ENCODE measurements at places on chromosomes 6 and 20.
A peak's percentile ranks its signal among the peaks of the same experiment; 100 is the strongest.

DNA sequence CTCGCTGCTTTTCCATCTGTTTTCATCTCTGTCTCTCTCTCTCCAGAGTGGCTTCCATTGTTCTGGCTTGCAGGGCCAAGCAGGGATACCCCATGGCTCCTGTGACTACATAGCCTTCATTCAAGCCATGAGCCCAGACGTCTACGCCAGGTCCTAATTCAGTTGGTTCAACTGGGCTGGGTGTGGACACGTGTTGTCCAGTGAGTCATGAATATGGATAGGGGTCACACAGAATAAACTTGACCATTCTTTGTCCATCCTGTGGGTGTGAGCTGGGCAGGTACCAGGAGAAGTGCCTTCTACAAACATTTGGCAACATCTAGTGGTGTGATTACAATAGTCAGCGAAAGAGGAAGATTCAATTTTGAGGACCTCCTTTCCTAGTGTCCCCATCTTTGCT lies 96.9 kb upstream of the ARMC2 start:
- DNase-seq, result no peak

GRCh38 chr6:132401618-132402285 lies 477 bp upstream of the MOXD1 start:
- DNase-seq, result no peak

DNA sequence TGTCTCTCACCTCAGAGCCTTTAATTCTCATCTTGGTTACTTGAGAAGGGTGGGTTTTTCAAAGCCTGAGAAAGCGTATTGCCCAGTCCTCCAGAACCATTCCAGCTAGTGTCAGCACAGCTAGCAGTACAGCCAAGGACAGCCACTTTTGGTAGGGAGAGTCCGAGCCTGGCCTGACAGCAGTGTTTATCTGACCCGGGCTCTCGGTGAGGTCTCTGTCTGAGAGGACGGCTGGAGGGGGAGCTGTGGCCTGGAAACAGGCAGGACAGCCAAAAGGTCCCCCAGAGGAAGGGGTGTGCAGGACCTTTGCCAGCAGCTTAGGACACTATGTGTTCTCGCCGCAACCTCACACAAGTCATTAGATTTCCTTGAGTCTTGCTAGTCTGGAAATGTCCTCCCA lies 38.8 kb downstream of the LYRM2 start:
- no peak for DNase-seq

GRCh38 chr6:169961772-169962561 lies 210.5 kb downstream of the ERMARD start:
- DNase-seq, result peak; percentile 44

GRCh38 chr6:87408721-87409155 lies 966 bp downstream of the CFAP206 start:
- no peak for DNase-seq

GRCh38 chr20:19784511-19785172 lies 26.6 kb downstream of the RIN2 start:
- DNase-seq, result no peak

- no peak for DNase-seq
These were observed 5.7 kb downstream of the TMEM181 start for GRCh38 chr6:158565482-158566040.

DNA sequence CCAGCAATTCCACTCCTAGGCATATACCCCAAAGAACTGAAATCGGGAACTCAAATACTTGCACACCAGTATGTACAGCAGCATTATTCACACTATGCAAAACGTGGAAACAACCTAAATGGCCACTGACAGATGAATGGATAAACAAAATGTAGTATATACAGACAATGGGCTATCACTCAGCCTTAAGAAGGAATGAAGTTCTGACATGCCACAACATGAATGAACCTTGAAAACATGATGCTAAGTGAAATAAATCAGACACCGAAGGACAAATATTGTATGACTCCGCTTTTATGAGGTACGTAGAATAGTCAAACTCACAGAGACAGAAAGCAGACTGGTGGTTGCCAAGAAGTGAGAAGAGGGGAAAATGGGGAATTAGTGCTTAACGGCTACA lies 59.1 kb upstream of the CCN6 start:
- no peak for DNase-seq

- no peak for DNase-seq
These were observed 357.2 kb downstream of the CENPW start for GRCh38 chr6:126696921-126697693.

GRCh38 chr6:56539527-56540105 lies 103.1 kb downstream of the DST start:
- DNase-seq, result no peak

- no peak for DNase-seq
These were observed 13.8 kb upstream of the SAYSD1 start for GRCh38 chr6:39128832-39129231.

GRCh38 chr6:134539865-134540323 lies 222.0 kb upstream of the SGK1 start:
- DNase-seq, result no peak

GRCh38 chr6:25756382-25757363 lies 2.1 kb downstream of the SLC17A4 start:
- no peak for DNase-seq

DNA sequence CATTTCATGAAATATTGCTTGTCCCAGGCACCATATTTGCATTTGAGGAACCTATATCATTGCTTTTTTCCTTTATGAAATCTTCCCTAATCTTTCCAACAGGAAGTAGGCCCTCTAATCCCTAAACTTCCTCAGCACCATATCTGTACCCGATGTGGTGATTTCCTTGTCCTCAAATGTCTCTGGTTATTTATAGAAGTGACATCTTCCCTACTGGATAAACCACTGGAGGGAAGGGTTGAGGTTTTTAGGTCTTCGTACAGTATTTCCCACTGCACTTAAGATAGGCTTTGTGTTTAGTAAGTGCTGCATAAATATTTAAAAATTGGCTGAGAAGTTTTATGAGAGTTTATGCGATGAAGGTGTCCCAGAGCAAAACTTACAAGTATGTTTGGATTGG lies 54.9 kb upstream of the TMEM170B start:
- DNase-seq, result no peak

DNA sequence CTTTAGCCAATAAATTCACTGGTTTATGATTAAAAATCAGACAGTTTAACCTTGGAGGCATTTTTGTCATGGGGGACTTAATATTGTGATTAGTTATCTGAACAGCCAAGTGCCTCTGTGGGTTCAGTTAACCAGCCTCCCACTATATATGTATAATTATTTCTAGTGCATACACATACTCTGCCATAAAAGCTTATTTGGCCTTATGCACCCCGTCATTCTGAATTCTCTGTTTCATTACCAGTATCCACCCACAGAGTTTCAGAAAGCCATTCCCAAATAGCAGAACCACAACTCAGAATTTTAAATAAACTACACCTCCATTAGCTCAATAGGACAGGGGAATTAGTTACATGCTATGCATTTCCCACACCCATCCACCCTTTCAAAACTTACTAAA lies 279.7 kb downstream of the ZFAND3 start:
- DNase-seq, result no peak

DNA sequence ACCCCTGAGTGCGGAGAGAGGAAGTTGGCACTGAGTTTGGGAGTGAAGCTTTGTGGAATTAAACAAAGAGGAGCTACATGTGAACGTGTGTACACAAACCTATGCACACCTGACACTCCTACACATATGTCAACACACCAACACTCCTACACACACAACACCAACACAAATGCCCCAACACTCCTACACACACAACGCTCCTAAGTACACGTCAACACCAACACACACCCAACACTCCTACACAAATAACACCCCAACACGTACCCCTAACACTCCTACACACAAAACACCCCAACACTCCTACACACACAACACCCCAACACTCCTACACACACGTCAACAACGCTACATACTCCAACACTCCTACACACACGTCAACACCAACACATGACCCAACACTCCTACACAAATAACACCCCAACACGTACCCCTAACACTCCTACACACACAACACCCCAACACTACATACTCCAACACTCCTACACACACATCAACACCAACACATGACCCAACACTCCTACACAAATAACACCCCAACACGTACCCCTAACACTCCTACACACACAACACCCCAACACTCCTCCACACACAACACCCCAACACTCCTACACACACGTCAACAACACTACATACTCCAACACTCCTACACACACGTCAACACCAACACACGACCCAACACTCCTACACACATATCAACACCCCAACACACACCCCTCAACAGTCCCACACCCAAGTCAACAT lies 40.1 kb upstream of the ZBP1 start:
- no peak for DNase-seq

- no peak for DNase-seq
These were observed 277.0 kb downstream of the CENPW start for GRCh38 chr6:126616866-126617265.

GRCh38 chr6:127446356-127446755 lies 12.8 kb downstream of the KIAA0408 start:
- no peak for DNase-seq

- DNase-seq, result no peak
These were observed 206.8 kb downstream of the SIM1 start for GRCh38 chr6:100257793-100258395.

DNA sequence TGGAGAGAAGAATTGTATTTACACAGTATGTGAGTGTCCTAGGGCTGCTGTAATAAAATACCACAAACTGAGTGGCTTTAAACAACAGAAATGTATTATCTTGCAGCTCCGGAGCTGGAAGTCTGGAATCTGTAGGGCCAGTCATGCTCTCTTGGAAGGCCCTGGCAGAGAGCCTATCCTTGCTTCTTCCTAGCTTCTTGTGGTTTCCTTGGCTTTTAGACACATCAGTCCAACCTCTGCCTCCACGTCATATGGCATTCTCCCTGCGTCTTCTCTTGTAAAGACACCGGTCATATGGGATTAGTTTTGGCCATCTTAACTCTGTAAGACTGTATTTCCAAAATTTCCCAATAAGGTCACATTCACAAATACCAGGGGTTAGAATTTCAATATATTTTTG lies 10.8 kb downstream of the FNDC1 start:
- DNase-seq, result no peak

DNA sequence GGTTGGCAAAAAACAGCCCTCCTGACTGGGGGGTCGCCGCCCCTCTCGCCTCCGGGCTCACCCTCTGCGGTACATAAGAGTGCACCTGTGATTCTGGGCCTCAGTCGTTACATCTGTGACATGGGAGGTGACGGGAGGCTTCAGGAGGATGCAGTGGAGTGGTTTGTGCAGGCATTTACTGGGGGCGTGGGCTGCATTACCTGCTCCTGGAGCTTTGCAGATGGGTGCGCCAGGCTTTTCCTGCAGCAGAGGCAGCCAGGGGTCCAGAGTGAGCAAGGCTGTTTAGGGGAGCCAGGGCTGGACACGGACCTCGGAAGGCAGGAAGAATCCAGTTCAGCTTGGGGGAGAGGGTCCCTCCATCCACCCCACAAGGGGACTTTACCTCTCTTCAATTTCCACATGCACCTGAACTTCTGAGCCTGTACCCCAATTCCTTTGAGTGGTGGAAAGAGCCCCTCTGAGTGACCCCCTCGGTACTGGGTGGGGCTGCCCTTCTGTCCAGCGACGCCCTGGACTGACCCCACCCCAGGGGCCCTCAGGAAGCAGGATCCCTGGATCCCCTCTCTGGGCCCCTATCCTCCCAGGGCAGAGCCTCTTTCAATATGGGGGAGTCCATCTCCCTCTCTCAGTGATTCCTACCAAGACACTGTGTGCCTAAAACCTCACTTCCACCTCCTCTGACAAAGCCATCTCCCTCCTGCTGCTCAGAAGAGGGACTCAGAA lies 134.0 kb downstream of the TAF4 start:
- peak; percentile 3 for DNase-seq

- DNase-seq, result no peak
These were observed 57.3 kb downstream of the CDK19 start for GRCh38 chr6:110757926-110758325.

GRCh38 chr6:144007478-144008119 lies 460 bp downstream of the PLAGL1 start:
- DNase-seq, result peak; percentile 17

DNA sequence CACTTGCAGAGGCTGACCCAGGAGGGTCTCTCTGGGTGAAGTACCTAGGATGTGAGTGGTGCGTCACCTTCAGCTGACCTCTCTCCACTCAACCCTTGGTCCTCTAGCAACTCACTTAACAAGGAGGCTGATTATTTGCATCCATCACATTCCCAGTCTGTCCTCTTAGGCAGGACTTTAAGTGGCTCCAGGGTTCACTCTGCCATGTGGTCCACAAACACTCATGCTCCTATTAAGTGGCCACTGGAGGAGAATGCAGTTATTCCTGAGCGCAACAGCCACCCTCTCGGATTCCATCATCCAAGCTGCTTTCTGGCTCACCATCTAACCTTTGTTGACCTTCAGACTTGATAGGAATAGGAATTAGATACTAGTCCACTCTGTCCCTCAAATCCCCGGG lies 61.1 kb upstream of the SCAF8 start:
- no peak for DNase-seq

DNA sequence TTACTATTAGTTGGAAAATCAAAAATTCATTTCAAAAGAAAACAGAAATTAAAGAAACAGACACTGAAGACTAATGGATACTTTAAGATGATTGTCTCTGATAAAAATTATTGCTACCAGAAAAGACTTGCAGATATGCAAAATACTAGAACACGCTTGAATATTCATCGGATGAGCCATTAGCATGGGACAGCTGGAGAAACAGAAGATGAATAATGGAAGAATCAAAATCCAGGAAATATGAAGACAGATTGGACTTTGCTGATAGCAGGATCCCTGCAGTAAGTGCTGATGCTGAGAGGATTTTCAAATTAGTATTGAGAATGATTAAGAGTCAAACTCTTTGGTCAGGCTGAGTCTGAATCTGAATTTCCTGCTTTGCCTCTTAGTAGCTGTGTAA lies 169.4 kb downstream of the EYS start:
- no peak for DNase-seq

GRCh38 chr6:85419046-85419759 lies 30.7 kb upstream of the NT5E start:
- DNase-seq, result no peak

- DNase-seq, result peak; percentile 70
These were observed 88.4 kb downstream of the CDC5L start for GRCh38 chr6:44475779-44476434.

DNA sequence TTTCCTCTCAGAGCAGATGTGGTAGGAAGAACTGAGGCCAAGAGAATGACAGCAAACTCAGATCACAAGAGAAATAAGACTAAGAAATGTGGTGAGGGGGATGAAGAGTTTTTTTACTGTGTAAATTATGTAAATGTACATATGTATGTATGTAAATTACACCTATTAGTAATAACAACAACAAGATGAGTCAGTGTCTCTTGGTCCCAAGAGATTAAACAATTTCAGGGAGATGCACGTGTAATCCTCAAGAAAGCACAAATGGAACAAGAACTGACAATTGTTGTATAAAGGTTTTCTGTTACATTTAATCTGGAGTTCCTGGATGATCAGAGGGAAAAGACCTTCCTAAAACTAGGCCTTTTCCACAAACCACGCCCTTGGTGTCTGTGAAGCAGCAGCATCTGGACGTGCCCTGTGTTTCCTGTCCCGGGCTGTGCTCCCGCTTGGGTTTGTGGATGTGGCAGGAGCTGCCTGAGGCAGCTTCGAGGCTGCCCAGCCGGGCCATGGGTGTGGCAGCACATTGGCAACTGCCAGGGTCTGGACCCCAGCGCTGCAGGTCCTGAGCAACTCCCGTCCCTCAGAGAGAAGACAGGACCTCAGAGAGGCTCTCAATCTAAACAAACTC lies 994 bp downstream of the CLDN20 start:
- no peak for DNase-seq

GRCh38 chr6:38316099-38316868 lies 323.4 kb downstream of the BTBD9 start:
- no peak for DNase-seq
